Activated CD4-positive, alpha-beta memory T cell treated with anti-CD3 and anti-CD28 coated beads, Interleukin-2, amount 10 ng/mL, durations not matched to agents 7 days and 5 days (primary cell): ENCODE measurements at places on chromosomes 7 and 10. TPM values are rescaled to one million over a fixed set of nuclear protein-coding genes. Genes with fewer than 3 reads are reported as not detected.

- no peak overlapping the region for H3K4me3 ChIP-seq
- no peak overlapping the region for H3K27ac ChIP-seq
- no peak for DNase-seq
- H3K27me3 ChIP-seq: no peaks in the 10 kb centered on the region
Observed at GRCh38 chr7:15086862-15087261, 184.3 kb upstream of the DGKB start.

DNA sequence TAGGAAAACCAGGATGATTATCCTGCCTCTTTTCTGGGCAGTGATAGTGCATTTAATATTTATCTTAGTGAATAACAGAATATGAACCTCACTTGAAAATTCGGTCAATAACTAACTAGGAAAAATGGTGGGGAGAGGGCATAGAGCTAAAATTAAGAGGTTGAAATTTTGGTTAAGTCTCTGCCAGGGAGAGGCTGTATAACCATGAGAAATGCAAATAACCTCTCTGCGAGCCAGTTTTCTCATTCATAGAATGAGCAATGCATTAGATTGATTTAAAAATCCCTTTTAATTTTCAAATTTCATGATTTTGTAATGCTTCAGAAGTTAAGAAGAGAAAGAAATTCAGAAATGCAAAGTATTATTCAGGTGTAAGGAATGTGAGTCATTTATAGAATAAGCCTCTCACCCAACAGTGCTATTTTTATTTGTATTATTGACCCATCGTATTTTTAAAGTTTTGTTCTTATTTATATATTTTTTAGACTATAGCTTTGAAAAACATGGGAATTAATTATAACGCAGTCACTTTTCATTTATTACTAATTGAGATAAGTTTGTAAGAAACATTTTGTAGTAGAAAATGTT lies 104.7 kb downstream of the PHF14 start:
- H3K27me3 ChIP-seq: no peaks in the 10 kb centered on the region
- H3K36me3 ChIP-seq: peaks cover 11% of the 10 kb centered on the region
- no peak overlapping the region for H3K4me3 ChIP-seq
- H3K4me1 ChIP-seq: peaks cover 4% of the 10 kb centered on the region

DNA sequence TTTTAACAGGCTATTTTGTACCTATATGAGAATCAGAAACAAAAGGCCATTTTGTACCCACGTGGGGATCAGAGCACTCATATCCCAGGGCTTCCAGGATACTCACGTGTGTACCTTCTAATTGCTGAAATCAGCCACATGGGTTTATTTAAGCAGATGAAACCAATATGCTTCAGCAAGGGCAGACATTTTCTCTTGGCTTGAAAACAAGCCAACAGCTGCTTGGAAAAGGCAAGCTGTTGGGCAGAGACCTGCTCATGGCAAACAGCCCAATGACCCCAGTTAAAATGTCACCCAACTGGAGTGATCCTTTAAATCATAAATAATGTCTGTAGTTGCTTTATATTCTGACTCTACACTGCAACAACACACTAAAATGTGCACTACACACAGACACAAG lies 26.5 kb upstream of the TOMM7 start:
- no peak overlapping the region for H3K4me3 ChIP-seq
- H3K36me3 ChIP-seq: no peaks in the 10 kb centered on the region
- peaks cover 7% of the 10 kb centered on the region for H3K4me1 ChIP-seq

The PON3 gene
- not detected for total RNA-seq

The CAV2 gene
- total RNA-seq: not detected

DNA sequence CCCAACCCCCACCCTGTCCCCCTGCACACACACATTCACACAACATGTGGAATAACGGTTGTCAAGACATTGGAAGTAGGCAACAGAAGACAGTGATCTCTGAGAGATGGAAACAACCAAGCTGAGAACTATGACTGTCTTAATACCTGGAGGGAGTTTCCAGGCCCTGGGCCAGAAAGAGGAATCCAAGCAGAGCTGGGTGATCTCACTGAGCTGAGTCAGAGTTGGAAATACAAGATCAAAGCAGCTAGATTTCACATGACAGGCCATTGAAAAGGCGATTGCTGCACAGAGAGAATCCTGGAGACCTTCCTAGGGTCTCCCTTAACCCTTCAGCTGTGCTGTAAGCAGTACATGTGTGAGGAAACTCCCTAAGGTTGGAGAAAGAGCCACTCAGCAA lies 165.8 kb upstream of the PRSS1 start:
- no peak overlapping the region for H3K27ac ChIP-seq
- peak; percentile 26 for DNase-seq
- no peak overlapping the region for H3K4me3 ChIP-seq
- no peaks in the 10 kb centered on the region for H3K27me3 ChIP-seq
- H3K36me3 ChIP-seq: peaks cover 3% of the 10 kb centered on the region
- H3K4me1 ChIP-seq: peaks cover 42% of the 10 kb centered on the region

The PLAC9 gene
- not detected for total RNA-seq

DNA sequence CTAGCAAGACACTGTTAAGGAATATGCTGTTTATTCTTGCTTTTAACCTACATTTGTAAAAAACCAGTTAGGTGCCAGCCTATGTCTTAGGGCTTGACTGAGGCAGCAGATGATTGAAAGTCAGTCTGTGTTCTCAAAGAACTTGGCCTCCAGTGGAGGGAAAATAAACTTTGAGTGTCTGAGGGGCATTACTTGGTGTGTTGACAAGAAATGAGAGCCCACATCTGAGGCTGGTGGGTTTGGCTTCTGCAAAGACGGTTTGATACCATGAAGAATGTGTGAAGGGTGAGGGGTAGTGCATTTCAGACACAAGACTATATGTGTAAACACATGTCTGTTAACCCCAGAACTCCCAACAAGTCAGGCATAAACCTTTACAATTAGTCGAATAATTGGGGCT lies 28.5 kb downstream of the CCSER2 start:
- DNase-seq: no peak
- no peaks in the 10 kb centered on the region for H3K27me3 ChIP-seq
- no peak overlapping the region for H3K27ac ChIP-seq
- peaks cover 5% of the 10 kb centered on the region for H3K36me3 ChIP-seq

GRCh38 chr10:72511459-72511858 lies 114.4 kb downstream of the MICU1 start:
- H3K27ac ChIP-seq: no peak overlapping the region
- DNase-seq: no peak
- H3K27me3 ChIP-seq: no peaks in the 10 kb centered on the region

The HILPDA gene
- total RNA-seq: 53.4 TPM

DNA sequence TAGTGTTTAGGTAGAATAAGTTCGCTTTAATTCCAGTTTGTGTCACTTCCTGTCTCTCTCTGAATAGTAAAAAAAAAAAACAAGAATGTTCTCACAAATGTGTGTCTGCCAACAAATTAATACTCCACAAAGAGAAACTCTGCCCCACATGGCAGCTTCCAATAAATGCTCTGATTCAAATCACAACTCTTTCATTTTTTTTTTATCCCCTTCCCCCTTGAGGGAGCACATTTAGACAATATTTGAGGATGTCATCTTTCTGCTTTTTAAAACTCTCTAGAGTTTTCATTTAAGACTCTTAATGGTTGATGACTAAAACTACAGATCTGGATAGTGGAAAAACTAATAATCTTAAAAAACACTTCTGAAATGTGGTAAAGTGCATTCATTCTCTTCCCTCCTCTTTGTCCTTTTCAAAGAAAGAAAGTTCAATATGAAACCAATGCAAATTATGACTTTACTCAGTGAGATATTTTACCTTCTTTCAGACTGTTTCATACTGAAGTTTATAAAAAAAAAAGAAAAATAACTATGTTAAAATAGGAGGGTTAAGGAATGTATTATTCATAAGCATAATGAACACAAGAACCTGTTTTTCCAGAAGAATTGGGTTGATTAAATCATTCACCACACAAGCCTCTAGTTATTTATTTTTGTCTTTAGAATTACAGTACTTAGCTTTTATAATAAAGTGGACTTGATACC lies 42.3 kb downstream of the ARID5B start:
- peaks cover 76% of the 10 kb centered on the region for H3K36me3 ChIP-seq
- no peak for DNase-seq
- H3K27me3 ChIP-seq: no peaks in the 10 kb centered on the region
- H3K27ac ChIP-seq: peak overlapping the region; percentile 87

GRCh38 chr7:30660331-30661255 lies 21.7 kb downstream of the CRHR2 start:
- H3K4me1 ChIP-seq: no peaks in the 10 kb centered on the region
- no peak for DNase-seq
- H3K27ac ChIP-seq: no peak overlapping the region
- no peaks in the 10 kb centered on the region for H3K36me3 ChIP-seq
- H3K27me3 ChIP-seq: no peaks in the 10 kb centered on the region

GRCh38 chr7:92793656-92794205 lies 42.6 kb downstream of the CDK6 start:
- peaks cover 48% of the 10 kb centered on the region for H3K4me1 ChIP-seq
- no peaks in the 10 kb centered on the region for H3K27me3 ChIP-seq
- peaks cover 56% of the 10 kb centered on the region for H3K36me3 ChIP-seq

- H3K27me3 ChIP-seq: no peaks in the 10 kb centered on the region
- no peak for DNase-seq
- peaks cover 27% of the 10 kb centered on the region for H3K4me1 ChIP-seq
- no peak overlapping the region for H3K27ac ChIP-seq
- H3K4me3 ChIP-seq: no peak overlapping the region
Observed at GRCh38 chr10:45238896-45239295, 76.5 kb downstream of the OR13A1 start.

The LBX1 gene
- not detected for total RNA-seq

The ORC5 gene
- total RNA-seq: 20.0 TPM

The ACBD7 gene
- total RNA-seq: 2.1 TPM

The KBTBD2 gene
- 43.8 TPM for total RNA-seq

The LIPF gene
- not detected for total RNA-seq

GRCh38 chr7:37248396-37248861 lies 200.2 kb downstream of the ELMO1 start:
- H3K27me3 ChIP-seq: no peaks in the 10 kb centered on the region
- no peak overlapping the region for H3K4me3 ChIP-seq
- H3K36me3 ChIP-seq: peaks cover 34% of the 10 kb centered on the region
- peaks cover 15% of the 10 kb centered on the region for H3K4me1 ChIP-seq
- no peak overlapping the region for H3K27ac ChIP-seq
- DNase-seq: no peak

DNA sequence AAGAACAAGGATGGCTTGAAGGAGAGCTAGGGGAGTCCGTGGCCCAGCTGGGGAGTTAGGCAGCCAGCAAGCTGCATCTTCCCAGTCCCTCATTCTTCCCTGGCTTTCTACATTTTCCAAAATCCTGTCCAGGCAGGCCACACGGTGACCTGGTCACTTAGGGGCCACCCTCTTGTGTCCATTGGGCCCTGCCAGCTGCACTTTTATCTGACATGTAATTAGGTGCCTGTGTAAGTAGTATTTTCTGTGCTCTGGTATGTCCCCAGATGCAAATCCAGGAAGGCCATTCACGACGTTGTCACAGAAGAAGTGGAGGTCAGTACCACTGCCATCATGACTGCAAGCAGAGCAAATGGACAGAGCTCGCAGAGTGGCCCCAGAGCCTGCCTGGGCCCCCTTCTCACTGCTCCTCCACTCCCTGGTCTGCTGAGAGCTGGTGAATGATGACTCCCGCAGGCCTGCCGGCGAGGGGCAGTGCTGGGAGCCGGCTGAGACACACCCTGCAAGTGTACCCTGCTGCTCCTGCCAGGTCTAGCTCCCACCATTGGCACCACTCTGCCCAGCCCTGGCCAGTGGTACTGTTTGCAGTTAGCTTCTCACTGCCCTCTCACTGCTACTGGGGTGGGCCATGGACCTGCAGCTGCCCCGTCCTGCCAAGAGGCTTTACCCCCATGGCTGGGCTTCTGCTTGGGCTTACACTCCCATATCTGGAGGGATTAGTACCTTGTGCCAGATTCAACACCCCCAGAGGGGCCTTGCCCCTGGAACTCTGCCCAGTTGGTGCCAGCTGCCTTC lies 98.2 kb downstream of the GLRX3 start:
- no peaks in the 10 kb centered on the region for H3K4me1 ChIP-seq
- H3K36me3 ChIP-seq: no peaks in the 10 kb centered on the region
- no peak overlapping the region for H3K4me3 ChIP-seq
- DNase-seq: peak; percentile 5
- no peak overlapping the region for H3K27ac ChIP-seq
- H3K27me3 ChIP-seq: peaks cover 3% of the 10 kb centered on the region

GRCh38 chr7:141407893-141408292 lies 143.3 kb upstream of the AGK start:
- no peaks in the 10 kb centered on the region for H3K36me3 ChIP-seq
- peaks cover 6% of the 10 kb centered on the region for H3K27me3 ChIP-seq
- DNase-seq: no peak
- H3K4me1 ChIP-seq: no peaks in the 10 kb centered on the region
- no peak overlapping the region for H3K4me3 ChIP-seq

GRCh38 chr7:108203537-108203936 lies 73.4 kb upstream of the LAMB4 start:
- H3K36me3 ChIP-seq: no peaks in the 10 kb centered on the region
- no peaks in the 10 kb centered on the region for H3K4me1 ChIP-seq
- DNase-seq: no peak

DNA sequence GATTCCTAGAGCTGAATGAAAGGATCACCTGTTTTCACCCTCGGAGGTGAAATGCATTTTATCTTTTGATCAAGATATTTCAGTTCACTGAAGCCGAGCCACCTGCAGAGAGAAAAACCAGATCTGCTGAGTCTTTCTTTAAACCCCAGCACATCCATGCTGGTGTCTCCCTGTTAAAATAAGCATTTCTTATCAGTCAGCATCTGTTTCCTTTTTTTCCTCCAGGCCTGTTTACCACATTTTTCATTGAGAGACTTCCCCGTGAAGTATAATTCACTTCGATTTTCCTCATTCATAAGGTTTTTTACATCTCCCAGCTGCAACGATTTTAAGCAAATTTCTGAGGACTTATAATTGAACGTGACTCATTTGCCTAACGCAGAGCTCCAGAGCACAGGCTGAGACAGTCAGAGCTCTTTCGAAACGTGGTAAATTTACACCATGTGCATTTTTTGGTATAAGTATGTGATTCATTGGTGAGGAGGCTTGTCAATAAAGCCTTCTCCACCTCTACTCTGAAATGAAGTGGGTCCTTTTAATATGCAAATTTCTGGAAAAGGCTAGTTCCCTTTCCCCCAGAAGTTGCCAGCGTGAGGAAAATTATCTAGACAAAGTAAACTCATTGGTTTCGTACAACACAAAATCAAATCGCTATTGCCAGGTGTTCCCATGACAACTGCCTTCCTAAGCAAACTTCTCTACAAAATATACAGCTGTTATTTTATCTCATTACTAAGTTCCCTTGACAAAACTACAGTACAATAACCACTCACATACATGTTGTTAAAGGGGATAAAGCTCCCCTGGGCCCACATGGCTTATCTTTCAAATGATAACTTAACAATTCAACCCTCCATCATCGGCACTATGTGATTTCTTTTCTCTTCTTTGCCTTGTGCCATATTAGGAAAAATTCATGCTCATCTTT lies 374.8 kb upstream of the AKR1E2 start:
- peaks cover 2% of the 10 kb centered on the region for H3K36me3 ChIP-seq
- H3K27me3 ChIP-seq: no peaks in the 10 kb centered on the region
- no peak for DNase-seq
- H3K27ac ChIP-seq: no peak overlapping the region
- no peak overlapping the region for H3K4me3 ChIP-seq

- H3K4me3 ChIP-seq: no peak overlapping the region
- H3K27me3 ChIP-seq: peaks cover 6% of the 10 kb centered on the region
- no peak overlapping the region for H3K27ac ChIP-seq
- H3K4me1 ChIP-seq: peaks cover 2% of the 10 kb centered on the region
Observed at GRCh38 chr10:44986670-44987069, 8.1 kb upstream of the DEPP1 start.

GRCh38 chr10:131786756-131787605 lies 113.8 kb upstream of the PPP2R2D start:
- H3K36me3 ChIP-seq: no peaks in the 10 kb centered on the region
- H3K4me3 ChIP-seq: no peak overlapping the region
- no peak overlapping the region for H3K27ac ChIP-seq
- H3K27me3 ChIP-seq: no peaks in the 10 kb centered on the region
- DNase-seq: peak; percentile 28

The PHKG1 gene
- total RNA-seq: 2.2 TPM
